ENCODE measurements at places on chromosomes 1 and 21.
A peak's percentile ranks its signal among the peaks of the same experiment; 100 is the strongest.

- no peak for DNase-seq
These were observed 26.8 kb downstream of the ELK4 start for GRCh38 chr1:205604825-205605505.

- DNase-seq = no peak
These were observed 40.0 kb downstream of the PDC start for GRCh38 chr1:186420923-186421322.

DNA sequence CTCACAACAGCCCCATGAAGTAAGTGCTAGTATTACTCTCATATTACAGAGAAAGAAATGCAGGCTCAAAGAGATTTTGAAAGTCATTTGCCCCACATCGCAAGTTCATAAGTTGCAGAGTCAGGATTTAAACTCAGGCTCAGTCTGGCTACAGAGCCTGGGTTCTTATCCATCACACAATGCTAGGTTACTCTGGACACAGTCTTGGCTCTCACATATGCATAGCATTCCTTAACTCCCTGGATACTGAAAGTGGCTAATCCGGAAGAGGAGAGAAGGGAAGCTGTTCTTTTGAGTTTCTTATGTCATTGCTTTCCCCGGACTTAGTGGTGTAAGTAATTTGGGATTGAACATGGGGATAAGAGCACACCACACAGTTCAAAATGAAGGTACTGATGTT lies 357.4 kb upstream of the PLXNA2 start:
- no peak for DNase-seq

- no peak for DNase-seq
These were observed 54.0 kb downstream of the APP start for GRCh38 chr21:26116456-26117011.

DNA sequence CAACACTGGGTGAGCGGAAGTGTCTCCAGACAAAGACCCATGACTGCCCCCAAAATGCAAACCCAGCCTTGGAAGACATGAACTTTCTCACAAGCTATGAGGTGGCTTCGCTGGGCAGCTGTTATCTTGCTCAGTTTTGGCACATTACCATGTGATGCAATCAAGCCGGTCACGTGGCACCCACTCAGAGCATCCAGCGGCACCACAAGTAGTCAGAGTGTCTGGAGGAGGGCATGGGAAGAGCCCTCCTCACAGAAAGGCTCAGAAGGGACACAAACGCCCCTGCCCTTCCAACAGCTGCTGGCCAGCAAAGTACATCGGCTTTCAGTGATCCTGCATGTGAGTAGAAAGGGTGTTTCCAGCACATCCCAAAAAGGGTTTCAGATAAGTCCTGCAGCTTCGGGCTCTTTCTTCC lies 145.5 kb upstream of the IRF2BP2 start:
- DNase-seq = peak; percentile 77

DNA sequence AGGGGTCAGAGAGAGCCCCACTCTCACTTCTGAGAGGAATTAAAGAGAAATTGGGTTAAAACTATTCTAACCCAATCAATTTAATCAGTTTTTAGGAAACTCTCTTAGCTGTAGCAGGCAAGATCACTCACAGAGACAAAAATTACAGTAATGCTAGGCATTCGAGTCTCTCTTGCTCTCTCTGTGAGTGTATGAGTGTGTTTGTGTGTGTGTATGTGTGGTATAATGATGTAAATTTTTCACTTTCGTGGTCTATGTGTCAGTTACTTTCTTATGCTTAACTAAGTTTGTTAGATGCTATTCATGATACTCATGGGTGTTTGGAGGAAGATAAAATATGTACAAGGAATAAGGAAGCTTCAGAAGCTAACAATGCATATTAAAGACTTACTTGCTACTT lies 131.3 kb downstream of the FASLG start:
- no peak for DNase-seq

DNA sequence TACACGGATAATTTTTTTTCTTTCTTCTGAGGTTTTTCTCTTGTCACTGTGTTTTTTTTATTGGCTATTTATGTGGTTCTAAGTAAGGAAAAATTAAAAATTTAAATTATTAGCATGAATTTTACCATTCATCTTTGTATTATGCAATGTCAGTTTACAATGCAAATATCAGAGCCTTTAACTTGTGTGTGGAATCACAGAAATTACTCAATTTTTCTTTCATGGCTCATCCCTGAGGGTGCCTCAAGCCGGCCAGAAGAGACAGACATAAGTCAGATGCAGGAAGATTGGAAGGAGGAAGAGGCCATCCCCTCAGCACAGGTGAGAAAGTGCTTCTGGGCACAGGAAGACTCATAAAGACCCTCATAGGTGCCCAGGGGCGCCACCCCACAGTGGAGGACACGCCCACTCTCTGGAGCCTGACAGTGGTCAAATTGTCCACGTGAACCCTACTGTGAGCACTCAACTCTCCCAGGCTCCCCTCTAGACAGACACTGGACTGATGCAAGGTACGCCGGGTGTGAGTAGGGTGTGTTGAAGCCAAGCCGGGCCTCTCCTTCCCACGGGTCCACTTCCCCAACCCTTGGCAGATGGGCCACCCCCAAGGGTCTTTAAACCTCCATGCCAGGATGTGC lies 9.5 kb upstream of the LDLRAP1 start:
- DNase-seq = no peak

- no peak for DNase-seq
These were observed 53.4 kb downstream of the RPS6KA1 start for GRCh38 chr1:26582836-26583460.

- DNase-seq = peak; percentile 77
These were observed 2.1 kb downstream of the TTC22 start for GRCh38 chr1:54798769-54799641.

DNA sequence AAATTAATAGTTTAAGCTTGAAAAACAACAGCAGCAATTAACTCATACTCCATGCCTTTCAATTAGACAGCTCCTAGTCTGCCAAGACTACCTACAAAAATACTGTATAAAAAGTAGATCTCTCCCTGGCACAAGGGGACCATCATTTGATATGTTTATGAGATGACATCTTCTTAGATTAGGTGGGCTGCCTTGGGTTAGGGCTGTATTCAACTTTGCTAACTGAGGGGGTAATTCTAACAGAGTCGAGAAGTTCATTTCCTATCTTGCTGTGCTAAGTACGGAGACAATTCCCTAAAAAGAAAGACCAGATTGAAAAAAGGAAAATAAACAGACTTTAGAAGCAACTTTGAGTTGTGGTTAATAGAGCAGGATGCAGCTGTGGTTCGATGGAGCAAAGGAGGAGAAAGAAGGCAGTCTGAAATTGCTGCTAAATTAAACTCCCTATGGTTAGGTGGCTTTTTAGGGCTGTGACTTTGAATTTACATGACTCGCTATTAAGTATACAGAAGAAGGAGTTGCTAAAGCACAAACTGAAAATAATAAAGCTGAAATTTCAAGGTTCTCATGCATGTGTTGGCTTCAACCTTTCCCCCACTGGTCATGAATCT lies 75.4 kb downstream of the CDC7 start:
- no peak for DNase-seq

Measured in transverse colon (tissue), 4 donors.